Stimulated activated CD8-positive, alpha-beta memory T cell treated with anti-CD3 and anti-CD28 coated beads, Interleukin-15, amount 100 ng/mL, for 24 hours (primary cell): ENCODE measurements at places on chromosomes 3 and 15.

GRCh38 chr3:50653937-50654595 is 20.7 kb upstream of the DOCK3 start:
- no peak for DNase-seq

DNA sequence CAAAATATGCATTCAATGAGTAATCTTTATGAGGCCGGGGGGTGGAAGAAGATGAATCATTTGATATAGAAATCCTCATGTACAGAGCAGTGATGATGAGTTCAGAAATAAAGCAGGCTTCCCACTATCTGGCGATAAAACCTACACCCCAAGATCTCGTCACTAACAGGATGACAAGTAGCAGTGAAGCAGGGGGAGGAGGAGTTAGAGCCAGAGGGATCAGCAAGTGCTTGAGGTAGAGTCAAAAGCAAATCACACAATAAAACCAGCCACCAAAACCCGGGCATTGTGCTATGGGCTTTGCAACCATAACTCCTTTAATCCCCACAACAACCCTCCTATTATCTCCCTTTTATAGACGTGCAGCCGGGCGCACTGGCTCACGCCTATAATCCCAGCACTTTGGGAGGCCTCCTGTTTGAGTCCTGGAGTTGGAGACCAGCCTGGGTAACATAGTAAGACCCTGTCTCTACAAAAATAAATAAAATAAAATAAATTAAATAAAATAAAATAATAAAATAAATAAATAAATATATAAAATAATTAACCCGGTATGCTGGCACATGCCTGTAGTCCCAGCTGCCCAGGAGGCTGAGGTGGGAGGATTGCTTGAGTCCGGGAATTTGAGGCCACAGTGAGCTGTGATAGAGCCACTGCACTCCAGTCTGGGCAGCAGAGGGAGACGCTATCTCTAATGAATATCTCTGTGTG is 53.0 kb downstream of the STARD5 start:
- no peak for DNase-seq

- DNase-seq, result no peak
These were observed 1.1 kb upstream of the LPP start for GRCh38 chr3:188152660-188153436.

DNA sequence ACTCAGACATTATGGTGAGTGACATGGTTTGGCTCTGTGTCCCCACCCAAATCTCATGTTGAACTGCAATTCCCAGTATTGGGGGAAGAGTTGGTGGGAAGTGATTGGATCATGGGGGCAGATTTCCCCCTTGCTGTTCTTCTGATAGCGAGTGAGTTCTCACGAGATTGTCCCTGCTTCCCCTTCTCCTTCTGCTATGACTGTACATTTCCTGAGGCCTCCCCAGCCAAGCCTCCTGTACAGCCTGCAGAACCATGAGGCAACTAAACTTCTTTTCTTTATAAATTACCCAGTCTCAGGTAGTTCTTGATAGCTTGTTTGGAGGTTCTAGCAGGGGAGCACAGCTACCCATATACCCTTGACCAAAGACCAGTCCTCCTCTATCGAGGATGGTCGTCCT is 45.9 kb downstream of the ADAM10 start:
- DNase-seq, result no peak

DNA sequence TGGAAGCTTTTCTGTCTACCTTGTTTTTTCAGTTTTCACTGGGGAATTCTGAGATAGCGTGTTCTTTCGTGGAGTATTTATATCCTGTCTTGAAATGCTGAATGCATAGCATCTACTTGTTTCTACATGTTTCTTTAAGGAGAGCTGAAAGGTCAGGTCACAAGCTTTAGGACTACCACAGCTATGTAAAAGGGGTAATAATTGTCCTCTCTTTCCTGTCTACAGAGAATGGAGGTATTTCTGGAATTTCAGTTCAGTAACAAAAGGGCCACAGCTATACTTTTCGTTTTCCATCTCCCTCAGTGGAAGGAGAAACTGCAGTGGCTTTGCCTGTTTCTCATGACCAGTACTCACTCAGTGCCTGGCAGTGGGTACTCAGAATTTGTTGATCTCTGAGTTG is 4.7 kb downstream of the INAFM2 start:
- DNase-seq, result no peak

GRCh38 chr3:172268425-172268824 is 179.8 kb downstream of the GHSR start:
- no peak for DNase-seq

DNA sequence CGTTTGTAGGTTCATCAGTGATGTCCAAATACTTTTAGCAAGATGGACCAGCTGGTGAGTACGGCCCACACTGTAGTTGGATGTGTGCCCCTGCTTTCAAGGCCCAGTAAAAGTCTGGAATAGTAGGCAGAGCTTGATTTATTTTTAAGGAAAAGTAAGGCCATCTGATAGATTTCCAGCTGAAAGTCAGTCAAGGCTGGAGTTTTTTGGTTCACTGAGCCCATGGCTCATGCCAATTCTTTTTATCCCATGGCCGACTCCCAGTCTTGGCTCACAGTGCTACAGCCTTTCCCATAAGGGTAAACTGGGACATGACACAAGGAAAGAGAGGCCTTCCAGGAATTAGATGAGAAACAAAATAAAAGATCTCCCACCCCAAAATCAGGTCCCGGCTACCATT is 13.5 kb downstream of the CCDC80 start:
- no peak for DNase-seq
